ENCODE measurements at places on chromosomes 6 and 20.

DNA sequence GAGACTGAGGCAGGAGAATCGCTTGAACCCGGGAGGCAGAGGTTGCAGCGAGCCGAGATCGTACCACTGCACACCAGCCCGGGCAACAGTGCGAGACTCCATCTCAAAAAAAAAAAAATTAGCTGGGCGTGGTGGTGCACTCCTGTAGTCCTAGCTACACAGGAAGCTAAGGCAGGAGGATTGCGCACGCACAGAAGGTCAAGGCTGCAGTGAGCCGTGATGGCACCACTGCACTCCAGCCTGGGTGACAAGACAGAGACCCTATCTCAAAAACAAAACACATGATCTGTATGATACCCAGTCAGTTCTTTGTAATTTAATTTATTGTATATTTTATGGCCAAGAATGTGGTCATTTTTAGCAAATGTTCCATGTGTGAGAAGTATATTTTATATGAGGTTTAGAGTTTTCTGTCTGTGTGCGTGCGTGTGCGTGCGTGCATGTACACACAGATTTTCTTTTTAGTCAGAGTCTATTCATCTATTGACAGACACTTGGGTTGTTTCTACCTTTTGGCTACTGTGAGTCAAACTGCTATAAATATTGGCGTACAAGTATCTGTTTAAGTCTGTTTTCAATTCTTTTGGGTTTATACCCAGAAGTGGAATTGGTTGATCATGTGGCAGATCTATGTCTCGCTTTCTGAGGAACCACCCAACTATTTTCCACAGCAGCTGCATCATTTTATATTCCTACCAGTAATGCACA, 22.2 kb upstream of the MYL9 start:
- peak; percentile 57 for DNase-seq

- DNase-seq, result no peak
These were observed 224.9 kb downstream of the IBTK start for GRCh38 chr6:82022614-82023129.

DNA sequence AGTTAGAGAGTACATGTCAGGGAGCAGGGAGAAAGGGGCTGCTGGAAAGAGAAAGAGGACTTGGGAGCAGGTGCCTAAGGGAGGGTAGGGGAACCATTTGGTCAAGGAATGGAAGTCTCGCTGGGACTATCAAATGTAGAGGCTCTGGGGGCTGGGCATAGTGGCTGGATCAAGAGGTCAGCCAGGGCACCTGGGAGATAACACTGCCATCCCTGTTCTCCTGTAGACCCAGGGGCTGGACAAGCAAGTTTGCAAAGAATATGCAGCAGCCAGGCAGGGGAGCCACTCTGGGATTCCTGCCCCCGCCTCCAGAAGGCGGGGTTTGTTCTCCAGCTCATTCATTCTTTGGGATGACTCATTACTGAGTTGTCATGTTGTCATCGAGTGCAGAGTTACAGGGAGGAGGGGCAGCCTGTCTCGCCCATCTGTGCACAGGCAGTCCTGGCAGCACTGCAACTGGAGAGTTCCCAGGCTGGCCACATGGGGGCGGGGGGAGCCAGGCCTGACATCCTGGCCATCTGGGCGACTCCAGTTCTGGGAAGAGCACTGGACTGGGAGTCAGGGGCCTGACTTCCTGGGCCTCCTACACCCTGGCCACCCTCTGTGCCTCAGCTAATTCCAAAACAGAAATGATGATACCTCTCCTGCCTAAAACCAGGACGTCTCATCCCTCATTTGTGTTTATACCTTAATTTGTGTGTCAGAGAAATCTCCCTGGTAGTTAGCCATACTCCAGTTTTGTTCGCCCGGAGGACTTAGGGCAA, 28.2 kb upstream of the ZFAND3 start:
- peak; percentile 92 for DNase-seq

DNA sequence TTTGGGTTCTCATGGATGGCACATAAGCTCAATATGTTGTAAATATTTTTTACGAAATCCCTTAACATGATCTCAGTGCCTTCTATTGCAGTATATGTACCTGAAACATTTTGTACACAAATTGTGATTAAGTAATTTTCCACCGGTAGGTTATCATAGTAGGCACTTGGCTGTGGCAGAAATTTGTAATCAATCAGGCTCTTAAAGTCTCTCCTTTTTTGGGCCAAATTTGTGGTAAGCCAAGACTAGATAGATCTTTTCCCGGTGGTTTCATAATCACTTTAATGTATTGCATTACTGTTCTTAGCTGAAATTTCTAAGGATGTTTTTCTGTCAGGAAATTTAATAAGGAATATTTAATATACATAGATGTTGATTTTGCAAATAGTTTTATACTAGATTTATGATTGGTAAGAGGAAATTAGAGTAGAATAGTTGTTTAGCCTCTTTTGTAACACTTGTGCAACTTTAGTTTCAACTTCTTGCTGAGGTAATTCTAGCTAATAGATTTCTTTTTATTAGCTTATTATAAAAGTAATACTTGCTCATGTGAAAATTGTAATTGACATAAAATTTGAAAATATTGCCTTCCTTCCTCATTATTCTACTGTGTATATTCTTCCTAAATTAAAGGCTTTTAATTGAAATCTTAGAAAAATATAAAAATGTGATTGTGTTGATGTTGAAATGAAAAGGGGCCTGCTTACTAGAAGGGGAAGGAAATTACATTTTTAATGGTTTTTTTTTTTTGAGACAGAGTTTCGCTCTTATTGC, 3.2 kb downstream of the PCMT1 start:
- DNase-seq, result no peak

- DNase-seq, result no peak
These were observed 9.2 kb downstream of the CEP57L1 start for GRCh38 chr6:109104512-109104911.

- DNase-seq, result no peak
These were observed 217.7 kb downstream of the ARHGAP18 start for GRCh38 chr6:129492260-129492659.

DNA sequence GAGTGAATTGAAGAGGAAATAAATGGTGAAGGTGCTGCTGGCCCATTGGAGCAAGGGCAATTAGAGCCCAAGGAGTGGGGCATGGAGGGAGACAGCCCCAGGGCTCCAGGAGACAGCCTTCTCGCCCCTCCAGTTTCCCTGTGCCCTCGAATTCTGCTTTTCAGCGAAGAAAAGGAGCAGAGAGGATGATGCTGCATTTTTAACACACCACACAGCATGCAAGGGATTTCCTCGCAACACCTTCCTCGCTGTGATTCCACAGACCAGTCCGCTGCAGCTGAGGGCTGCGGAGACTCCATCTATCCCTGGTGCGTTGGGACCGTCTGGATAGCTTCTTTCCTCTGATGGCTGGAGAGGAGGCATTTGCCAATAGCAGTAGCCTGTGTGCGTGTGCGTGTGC, 41.7 kb downstream of the PTCHD4 start:
- DNase-seq, result no peak

- DNase-seq, result peak; percentile 26
These were observed 1.3 kb upstream of the TAPBP start for GRCh38 chr6:33314943-33315792.

DNA sequence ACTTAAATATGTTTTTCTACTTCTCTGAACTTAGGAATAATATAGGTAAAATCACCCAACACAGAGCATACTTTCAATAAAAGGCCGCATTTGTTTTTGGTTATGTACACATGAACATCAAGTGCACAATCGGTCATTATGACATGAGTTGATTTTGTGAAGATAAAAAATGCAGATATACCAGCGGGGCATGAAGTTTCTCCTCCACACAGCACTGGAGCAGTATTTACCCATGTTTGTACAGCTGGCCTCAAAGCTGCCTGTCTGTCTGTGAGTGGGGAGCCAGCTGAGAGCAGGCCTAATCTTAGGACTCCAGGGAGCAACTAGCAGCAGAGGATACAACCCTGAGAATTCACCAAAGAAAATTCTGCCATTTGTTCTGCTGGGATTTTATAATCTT, 206.5 kb downstream of the TPBG start:
- DNase-seq, result no peak

DNA sequence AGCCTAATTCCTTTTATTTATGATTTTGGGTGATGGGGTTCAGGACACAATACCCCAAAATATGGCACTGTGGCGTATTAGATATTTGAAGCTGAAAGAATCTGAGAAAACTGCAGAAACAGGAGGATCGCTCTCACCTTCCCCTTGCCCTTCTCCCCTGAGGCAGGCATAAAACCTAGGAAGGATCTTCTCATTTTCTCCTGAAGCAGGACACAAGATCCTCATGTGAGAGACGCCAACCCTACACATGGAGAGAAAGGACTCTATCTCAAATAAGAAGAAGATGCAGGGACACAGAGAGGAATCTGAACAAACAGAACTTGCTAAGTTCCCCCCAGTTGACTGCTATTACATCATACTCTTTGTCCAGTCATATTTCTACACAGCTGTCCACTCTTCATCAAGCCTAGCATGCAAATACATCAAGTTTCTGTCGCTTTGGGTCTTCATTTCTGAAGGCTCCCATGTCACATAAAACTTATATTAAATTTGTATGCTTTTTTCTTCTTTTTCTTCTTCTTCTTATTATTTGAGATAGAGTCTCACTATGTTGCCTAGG, 109.0 kb downstream of the DTNBP1 start:
- DNase-seq, result no peak

GRCh38 chr6:19036196-19036555, 649.0 kb downstream of the RNF144B start:
- no peak for DNase-seq

GRCh38 chr20:45069261-45069660, 31.7 kb downstream of the KCNS1 start:
- DNase-seq, result no peak

GRCh38 chr6:136303516-136303915, 13.9 kb upstream of the BCLAF1 start:
- no peak for DNase-seq

GRCh38 chr20:34859367-34859766, 13.3 kb downstream of the GGT7 start:
- DNase-seq, result no peak

DNA sequence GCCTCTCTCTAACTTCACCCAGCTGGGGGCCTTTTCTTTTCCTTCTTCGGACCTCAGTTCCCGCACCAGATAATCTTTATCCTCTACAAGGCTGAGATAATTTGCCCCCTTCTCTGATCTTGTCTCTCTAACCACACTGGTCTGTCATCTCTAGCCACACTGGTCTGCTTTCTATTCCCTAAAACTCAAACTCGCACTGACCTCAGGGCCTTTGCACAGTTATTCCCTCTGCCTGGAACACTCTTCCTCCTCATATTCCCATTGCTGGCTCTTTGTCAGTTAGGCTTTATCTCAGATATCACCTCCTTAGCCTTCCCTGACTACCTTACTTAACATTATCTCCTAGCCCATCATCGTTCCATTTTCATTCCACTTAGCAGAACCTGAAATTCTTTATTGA, 7.6 kb downstream of the RIMS4 start:
- no peak for DNase-seq

DNA sequence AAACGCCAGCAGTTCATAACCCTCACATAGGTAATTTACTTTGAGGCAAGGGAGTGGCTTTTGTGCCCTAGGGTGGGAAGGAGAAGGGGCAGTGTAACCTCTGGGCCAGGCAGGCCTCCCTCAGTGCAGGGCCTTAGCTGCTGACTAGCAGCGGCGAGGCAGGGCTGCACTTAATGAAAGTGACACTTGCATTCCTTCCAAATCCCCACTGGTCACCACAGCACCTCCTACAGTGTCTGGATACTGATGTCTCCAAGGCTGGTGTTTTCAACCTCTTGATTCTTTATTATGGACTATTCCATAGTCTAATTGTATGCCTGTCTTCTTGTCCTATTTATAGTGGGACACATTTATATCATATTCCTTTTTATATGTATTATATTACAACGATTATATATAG, 152.7 kb downstream of the LY86 start:
- DNase-seq, result no peak

DNA sequence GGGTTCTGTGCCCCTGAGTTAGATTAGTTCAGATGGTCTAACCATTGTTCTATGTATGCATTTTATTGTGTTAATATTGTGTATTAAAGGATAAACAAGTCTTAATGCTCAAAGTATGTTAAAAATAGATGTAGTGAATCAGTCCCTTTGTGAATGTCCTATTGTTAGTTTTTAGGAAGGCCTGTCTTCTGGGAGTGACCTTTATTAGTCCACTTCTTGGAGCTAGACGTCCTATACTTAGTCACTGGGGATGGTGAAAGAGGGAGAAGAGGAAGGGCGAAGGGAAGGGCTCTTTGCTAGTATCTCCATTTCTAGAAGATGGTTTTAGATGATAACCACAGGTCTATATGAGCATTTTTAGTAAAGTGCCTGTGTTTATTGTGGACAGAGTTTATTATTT, 12.3 kb upstream of the HMGN4 start:
- no peak for DNase-seq

DNA sequence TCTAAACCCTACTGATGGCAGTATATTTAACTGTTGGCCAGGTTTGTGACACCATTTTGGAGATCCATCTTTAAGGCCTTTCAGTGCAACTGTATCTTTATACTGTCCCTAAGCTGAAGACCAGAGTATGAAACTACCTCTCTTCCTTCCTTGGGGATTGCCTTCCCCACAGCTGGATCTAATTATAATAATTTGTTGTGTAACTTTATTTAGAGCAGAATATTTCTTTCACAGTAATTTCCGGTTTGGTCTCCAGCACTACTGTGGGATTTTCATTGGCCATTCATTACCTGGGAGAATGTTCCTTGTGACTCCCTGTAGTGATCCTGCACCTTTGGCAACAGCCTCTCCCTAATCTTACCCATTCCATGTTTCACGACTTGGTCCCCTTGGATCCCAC, 75.2 kb downstream of the AKAP7 start:
- DNase-seq, result no peak

DNA sequence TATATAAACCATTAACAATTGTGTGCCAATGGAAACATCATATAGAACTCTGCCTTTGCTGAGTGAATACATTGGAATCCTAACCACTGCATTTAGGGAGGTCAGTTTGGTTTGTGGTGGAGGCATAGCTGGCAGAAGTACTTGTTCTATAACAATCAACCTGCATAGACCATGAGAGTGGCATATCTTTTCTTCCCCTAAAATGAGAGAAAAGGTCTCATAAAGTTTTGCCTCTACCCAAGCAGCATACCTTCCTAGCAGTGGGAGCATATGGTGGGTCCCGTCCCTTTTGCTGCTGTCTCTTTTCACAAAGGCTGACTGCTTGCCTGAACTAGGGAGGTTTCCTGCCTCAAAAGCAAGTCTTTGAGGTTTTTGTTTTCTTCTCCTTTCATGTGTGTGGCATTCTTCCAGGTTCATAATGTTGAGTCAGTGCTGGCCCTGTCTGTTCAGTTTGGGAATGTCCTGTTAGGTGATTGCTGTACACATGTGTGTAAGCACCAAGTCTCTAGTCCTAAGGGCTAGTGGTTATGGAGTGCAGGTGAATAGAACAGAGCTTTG, 61.2 kb upstream of the SUPT3H start:
- no peak for DNase-seq

All from activated CD4-positive, alpha-beta T cell treated with anti-CD3 and anti-CD28 coated beads for 48 hours (primary cell).